ENCODE measurements at places on chromosomes 12 and 14.

- peak; percentile 46 for DNase-seq
Measured at GRCh38 chr12:90854136-90854689, 100.8 kb downstream of the CCER1 start.

- DNase-seq, result no peak
Measured at GRCh38 chr12:25970082-25970481, 11.6 kb downstream of the RASSF8 start.

- no peak for DNase-seq
Measured at GRCh38 chr14:31986405-31986804, 90.7 kb upstream of the ARHGAP5 start.

- DNase-seq, result no peak
Measured at GRCh38 chr12:131818821-131819585, 9.2 kb upstream of the MMP17 start.

DNA sequence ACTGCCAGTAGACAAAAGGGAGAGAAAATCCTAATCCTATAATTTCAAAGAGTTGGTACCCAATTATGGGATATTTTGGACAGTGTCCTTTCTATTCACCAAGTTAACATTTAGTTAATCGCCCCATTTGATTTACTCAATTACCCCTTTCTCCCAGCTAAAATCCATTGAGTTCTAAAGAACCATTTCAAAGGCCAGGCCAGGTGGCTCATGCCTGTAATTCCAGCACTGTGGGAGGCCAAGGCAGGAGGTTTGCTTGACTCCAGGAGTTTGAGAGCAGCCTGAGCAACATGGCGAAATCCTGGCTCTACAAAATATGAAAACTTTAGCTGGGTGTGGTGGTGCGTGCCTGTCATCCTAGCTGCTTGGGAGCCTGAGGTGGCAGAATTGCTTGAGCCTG lies 5.5 kb upstream of the GPR19 start:
- no peak for DNase-seq

- no peak for DNase-seq
Measured at GRCh38 chr14:97873291-97873690, 1076.1 kb downstream of the VRK1 start.

GRCh38 chr14:76490735-76491134 lies 114.8 kb downstream of the ESRRB start:
- no peak for DNase-seq

DNA sequence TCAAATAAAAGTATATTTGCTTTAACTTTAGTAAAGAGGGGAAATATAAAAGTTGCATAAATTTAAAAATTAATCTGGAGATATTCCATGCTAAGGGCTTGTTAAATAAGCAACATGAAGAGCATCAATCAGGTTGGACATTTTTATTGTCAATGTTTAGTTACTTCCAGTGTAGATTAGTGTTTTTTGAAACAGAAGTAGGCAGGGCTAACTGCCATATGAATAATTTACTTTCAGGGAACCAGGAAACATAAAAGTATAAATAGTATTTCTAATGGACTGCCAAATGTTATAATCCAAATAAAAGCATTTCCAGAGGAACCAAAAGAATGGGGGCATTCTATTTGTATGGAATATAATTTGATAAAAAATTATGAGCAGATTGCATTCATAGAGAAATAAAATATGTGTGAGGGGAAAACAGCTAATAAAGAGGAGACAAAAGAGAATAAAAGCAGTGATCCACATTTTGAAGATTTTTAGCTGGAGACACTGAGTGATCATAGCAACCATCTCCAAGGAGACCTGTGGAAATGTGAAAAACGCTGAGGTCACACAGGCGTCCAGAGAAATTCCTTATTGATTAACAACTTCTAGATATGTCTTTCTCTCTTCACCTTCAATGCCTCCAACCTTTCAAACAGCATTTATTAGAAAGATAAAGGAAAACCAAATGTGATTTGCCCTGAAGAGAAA lies 70.8 kb downstream of the SRGAP1 start:
- peak; percentile 80 for DNase-seq

- DNase-seq, result no peak
Measured at GRCh38 chr12:123280971-123281370, 9.3 kb upstream of the CDK2AP1 start.

DNA sequence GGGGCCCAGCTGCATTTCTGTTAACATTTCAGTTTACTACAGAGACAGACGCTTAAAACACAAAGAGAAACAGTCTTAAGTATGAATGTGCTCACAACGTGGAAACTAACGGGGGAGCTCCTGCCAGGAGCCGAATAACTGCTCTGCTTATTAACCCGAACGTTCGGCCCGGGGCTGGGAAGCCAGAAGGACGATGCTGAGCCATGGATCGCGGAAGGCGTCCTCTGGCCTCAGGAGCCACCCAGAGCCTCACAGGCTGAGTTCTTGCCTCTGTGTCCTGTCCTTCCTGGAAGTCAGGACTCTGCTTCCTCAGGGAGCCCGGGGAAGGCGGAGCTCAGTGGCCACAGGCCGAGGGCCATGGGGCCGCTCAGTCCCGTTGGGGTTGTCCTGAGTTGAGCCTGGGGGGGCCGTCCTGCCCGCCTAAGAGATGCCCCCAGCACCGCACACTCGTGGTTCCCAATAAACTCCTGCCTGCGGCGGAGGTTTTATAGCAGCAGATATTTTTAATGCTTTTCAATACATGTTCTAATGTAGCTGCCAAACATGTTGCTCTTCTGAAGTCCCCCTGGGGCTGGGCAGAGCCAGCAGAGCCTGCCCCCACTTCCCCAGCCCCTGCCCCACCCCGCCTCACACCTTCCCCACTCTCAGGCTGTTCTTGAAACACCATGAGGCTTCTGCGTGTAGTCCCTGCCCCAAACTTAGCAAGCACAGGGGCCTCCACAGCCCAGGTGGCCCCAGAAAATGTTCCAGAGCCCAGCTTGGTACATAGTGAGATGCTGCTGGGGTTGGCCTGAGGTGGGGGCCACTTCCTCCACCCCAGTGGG lies 3.4 kb upstream of the TEX22 start:
- DNase-seq, result no peak

DNA sequence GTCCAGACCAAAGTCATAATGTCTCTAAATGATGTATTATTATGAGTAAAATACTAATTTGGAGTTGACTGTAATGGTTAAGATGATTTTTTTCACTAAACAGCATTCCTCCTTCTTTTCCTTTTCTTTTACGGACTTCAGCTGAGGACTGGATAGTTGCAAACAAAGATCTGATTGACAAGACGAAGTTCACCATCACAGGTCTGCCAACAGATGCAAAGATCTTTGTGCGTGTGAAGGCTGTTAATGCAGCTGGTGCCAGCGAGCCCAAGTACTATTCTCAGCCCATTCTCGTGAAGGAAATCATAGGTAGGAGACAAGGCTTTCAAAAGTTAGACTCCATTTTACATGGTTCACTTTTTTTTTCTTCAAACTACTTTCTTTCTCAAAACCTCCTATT lies 29.8 kb upstream of the CHPT1 start:
- no peak for DNase-seq

- no peak for DNase-seq
Measured at GRCh38 chr12:111443086-111443485, 37.4 kb downstream of the SH2B3 start.

GRCh38 chr14:21860172-21860571 lies 186.6 kb upstream of the OR4E1 start:
- DNase-seq, result peak; percentile 7

DNA sequence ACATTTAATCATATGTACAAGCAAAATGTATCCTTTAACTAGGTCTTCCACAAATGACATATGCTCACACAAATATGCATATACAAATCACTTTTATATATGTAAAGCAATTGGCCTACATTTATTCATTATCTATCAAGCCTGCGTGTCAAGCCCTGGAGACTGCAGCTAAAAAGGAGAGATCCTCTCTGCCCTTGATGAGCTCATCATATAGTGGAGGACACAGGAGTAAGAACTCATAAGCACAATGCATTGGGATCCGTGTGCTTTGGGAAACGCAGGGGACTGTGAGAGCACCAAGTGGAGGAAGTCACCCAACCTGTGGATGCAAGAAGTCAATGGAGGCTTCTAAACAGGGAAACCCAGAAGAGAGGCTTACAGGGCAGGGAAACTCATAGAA lies 735.7 kb downstream of the BCL11B start:
- no peak for DNase-seq

GRCh38 chr14:70810621-70811020 lies 1.3 kb upstream of the MAP3K9 start:
- DNase-seq, result no peak

GRCh38 chr12:4648104-4648500 lies 749 bp downstream of the AKAP3 start:
- no peak for DNase-seq

DNA sequence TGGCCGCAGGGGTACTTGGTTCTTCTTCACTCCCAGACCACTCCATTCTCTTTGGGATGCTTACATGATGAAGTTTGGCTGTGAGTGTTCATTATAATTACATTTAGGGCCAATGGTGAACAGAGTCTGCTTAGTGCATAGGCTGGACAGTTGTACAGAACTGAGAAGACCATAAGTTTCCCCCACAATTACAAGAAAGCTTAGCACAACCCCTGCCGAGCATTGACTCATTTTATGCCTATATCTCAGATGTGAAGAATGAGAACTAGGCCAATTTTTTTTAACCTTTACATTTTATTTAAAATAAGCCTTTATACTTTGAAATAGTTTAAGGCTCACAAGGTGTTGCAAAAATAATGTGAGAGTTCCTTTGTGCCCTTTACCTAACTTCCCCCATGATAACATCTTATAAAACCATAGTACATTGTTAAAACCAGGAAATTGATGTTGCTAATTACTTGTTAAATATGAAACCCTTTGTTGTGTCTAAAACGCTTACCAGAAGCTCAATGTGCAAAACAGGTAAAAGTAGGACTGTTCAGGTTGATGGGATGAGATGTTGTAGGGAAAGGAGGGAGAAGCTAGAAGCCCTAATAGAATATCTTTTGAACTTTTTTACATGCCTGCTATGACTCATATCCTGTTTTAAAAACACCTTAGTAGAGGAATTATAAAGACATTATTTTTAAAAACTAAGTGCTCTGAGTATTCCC lies 47.2 kb downstream of the ALDH1L2 start:
- DNase-seq, result no peak

- DNase-seq, result peak; percentile 28
Measured at GRCh38 chr14:55867719-55868118, 250.5 kb upstream of the PELI2 start.

DNA sequence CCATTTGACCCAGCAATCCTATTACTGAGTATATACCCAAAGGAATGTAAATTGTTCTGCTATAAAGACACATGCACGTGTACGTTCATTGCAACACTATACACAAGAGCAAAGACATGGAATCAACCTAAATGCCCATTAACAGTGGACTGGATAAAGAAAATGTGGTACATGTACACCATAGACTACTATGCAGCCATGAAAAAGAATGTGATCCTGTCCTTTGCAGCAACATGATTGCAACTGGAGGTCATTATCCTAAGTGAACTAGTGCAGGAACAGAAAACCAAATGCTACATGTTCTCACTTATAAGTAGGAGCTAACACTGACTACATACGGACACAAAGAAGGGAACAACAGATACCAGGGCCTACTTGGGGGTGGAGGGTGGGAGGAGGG lies 45.7 kb upstream of the VRK1 start:
- no peak for DNase-seq

DNA sequence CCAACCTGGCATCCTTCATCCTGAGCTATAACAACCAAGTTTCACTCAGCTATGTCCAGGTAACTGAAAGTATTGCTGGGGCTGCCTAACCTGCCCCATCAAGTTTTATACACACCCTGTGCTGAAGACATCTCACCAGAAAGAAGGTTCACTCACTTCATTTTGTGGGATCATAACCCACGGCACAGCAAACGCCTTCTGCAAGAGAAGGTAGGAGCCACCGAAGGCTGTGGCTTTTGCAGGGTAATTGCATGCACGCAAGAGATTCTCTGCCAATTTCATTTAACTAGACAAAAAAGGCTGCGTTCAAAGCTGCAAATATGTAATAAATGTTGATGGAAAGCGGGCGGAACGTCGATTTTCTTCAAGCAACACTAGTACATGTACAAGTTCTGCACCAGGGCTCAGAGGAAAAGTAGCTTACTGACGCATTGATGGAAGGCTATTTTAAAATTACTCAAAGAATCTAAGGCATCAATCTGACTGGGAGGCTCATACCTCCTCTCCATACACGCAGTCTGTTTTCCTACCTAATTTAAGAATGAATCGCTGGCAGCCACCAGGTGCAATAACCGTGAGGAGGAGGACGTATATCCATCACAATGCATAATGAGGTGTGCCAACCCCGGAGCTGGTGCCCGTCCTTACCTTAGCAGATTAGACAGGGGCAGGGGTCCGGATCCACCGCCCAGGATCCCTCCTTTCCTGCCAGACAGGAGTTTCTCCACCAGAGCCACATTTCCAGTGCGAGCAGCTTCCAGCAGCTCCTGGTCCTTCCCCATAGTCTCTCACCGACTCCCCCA lies 1.1 kb downstream of the ANKS1B start:
- no peak for DNase-seq

DNA sequence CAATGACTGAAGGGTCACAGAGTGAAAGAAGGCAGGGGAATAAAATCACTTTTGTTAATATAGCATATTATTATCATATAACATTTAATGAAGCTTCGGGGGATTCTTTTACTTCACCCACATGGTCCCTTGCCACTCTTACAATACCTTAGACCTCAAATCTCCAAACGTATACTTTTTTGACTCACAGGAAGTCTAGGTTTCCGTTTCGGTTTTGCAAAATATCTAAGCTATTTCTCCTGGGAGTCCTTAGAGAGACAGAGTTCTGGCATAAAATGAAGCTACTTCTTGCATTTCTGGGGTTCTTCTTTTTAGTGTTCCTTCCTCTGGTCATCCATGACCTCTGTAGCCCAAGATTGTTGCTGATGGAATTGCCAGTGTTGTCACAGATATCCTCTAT lies 590.5 kb upstream of the ATP2B1 start:
- no peak for DNase-seq

- peak; percentile 6 for DNase-seq
Measured at GRCh38 chr14:59964251-59965007, 44.5 kb downstream of the LRRC9 start.

DNA sequence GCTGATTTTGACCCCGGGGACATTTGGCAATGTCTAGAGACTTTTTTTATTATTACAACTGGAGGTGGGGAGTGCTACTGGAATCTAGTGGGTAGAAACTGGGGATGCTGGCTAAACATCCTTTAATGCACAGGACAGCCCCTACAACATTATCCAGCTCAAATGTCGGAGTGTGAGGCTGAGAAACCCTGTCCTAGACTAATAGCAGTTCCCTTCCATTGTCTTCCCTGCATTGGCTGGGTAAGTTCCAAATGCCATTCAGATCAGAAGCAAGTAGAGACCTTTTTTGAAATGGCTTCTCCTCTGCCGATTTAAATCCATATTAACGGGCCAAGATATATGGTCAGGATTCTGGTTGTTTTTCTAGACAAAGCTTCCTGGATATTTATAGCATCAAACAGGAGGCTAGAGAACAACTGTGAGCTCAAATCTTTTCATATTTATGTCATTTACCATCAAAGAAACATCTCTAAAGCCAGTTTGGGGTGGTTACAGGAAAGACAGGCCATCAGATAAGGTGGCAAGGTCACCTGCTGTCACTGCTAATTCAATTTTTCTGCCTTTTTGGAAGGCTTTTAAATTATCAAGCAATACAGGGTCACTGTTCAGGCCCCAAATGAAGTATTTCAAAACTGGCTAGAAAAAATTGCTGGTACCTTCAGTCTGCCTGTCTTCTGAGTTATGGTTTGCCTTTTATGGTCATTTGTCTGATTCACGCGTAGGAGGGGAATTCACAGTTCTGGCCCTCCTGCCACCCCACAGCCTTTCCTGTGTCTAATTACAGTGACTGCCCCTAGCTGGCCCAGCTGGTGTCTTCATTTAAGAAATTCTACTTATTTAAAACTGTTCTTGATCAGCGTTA lies 20.1 kb upstream of the AKAP5 start:
- peak; percentile 85 for DNase-seq

- peak; percentile 71 for DNase-seq
Measured at GRCh38 chr14:58072288-58073071, 79.5 kb downstream of the ARMH4 start.

- DNase-seq, result peak; percentile 28
Measured at GRCh38 chr12:22234561-22234960, 99.9 kb downstream of the ST8SIA1 start.

Data from EL (cell line).